ENCODE measurements at places on chromosomes 3 and 15.

DNA sequence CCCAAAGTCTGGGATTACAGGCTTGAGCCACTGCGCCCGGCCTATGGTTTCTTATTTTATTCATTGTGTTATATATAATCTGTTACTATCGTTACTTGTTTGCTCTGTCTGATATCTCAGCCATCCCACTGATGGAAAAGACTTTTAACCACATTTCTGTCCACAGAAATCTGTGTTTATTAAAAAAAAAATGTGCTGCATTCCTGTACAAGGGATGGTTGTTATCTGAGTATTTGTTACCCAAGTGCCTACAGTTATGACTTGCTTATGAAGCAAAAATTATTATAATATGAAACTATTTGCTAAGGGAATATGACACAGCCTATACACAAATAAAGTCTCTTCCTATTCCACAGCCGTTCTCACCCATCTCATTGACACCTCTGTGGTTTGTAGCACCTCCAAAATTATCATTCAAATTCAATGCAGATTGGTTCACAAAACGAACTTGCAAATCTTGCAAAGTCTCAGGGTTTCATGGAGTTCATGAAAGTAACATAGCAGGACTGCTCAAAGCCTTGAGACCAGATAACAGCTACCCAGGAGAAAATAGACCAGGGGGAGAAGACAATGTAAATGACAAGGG lies 47.4 kb upstream of the UBE2E1 start:
- DNase-seq, result no peak

GRCh38 chr3:58414538-58415197 lies 19.0 kb downstream of the PDHB start:
- DNase-seq, result no peak

DNA sequence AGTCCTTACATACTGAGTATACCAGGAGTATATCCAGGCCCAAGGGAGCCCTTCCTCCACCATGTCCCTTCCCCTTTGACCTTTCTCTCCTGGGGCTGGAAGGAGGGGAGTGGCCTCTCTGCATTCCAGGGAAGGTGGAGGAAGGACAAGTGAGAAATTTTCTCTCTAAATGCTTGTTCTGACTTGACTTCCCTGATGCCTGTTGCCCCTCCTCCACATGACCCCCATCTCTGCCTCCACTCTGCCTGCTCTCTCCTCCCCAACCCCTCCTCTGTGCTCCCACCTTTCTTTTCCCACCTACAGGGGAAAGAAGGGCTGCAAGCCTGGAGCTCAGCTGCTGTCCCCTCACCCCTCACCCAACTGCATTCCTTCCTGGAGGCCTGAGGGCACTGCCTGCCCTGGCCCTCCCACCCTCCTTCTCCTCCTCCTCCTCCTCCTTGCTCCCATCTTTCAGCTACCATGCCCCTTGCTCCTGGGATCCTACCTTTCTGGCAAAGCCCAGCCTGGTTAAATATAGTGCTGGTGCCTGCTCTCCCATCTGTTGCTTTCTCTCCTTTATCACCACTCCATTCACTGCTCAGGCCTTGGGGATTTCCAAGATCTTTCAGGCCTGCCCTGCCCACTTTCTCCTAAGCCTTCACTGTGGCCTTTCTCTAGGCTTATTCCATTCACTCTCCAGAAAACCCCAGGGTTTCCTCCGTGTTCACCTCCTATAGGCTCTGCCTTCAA lies 8.5 kb upstream of the DAG1 start:
- DNase-seq, result no peak

DNA sequence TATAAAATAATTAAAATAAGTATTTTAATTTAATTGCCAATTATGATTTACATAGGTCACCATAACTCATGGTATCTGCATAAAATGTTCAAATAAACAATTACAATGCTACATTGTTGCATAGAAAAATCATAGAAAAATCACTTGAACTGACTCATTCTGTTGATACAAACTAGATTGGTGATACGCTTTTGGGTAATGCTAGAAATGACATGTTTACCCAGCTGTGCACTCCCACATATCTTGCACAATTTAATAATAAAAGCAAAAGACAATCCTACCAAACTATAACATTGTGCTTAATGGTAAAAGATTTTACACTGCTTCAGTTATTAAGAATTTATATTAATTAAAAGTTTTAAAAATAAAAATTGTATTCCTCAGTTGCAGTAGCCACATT lies 45.8 kb upstream of the FBXL22 start:
- DNase-seq, result no peak

- DNase-seq, result no peak
Observed at GRCh38 chr3:9452417-9452816, 55.0 kb downstream of the SETD5 start.

- DNase-seq, result no peak
Observed at GRCh38 chr3:192826214-192827006, 91.2 kb downstream of the MB21D2 start.

GRCh38 chr3:123075359-123075758 lies 8.5 kb downstream of the PDIA5 start:
- DNase-seq, result no peak

DNA sequence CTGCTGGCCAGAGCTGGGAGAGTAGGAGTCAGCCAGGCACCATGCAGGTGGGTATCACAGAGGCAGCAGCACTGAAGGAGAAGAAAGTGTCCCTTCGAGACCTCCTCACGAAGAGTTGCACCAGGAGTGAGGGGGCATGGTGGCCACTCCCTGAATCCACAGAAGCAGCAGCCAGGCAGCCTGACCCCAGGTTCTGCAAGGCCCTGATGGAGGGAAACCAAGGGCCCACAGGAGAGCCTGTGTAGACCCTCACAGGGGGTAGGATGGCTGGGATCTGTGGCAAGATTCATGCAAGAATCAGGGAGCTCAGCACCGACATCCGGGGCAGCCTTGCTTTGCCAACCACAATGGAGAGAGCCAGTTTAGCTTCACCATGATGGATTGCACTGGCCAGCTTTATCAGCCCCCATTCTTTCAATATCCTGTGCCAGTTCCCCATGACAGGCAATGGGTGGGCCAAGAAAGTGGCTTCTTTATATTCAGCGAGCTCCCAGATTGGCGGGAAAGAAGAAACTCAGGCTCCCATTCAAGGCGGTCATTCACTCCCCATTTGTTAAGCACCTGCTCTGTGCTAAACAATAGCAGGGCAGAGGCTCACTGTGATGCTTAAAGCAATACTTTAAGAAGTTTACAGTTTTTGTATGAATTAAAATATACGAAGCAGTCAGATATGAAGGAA lies 33.5 kb upstream of the TBC1D21 start:
- DNase-seq, result no peak

GRCh38 chr15:59419170-59419569 lies 18.8 kb upstream of the FAM81A start:
- DNase-seq, result no peak
